Stimulated activated CD4-positive, alpha-beta T cell treated with anti-CD3 and anti-CD28 coated beads, TNF-alpha, amount 100 ng/mL, for 4 hours (primary cell): ENCODE measurements at places on chromosomes 2 and 18.
A peak's percentile ranks its signal among the peaks of the same experiment; 100 is the strongest.

GRCh38 chr2:6921321-6921922, 4.2 kb downstream of the RNF144A start:
- DNase-seq, result no peak

DNA sequence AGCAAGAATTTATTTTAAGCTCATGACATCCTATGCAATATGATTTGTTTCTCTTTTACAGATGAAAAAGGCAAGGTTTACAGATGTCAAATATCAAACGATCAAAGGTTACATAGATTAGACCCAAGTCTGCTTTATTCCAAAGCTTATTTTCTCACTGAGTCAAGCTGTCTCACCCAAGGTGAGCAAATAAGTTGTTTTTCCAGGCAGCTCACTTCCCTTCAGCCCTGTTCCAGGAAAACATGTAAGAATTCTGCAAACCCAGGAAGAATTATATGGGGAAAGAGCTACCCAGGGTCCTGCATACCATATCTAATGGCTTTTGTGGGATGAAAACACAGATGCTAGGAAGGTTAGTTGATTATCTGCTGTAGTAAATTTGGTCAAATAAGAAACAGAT, 57.7 kb upstream of the SCN9A start:
- no peak for DNase-seq

DNA sequence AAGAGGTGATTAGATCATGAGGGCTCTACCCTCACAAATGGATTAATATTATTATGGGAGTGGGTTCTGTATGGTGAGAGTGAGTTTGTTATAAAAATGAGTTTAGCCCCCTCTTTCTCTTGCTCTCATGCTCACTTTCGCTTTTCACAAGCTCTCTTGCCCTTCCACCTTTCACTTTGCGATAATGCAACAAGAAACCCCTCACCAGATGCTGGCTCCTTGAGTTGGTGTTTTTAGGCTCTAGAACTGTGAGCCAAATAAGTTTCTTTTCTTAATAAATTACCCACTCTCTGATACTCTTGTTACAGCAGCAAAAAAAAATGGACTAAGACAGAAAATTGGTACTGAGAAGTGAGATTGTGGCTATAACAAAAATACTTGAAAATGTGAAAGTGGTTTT, 106.5 kb downstream of the EHBP1 start:
- DNase-seq, result no peak

DNA sequence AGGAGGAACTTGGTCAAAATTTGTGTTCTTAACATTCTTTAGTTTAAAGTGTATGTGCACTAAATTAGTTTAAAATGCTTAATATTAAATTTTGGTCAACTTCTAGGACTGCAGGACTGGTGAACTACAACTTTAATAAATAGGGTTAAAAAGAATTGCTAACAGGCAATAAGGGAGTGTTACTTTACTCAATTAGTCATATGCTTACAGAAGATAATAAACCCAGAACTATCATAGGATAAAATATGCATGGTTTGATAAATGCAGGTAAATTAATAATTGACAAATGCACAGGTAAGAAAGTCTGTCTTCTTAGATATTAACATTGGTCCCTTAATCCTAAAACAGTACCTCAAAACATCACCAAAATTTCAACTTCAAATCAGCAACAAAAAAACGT, 20.6 kb downstream of the FARSB start:
- DNase-seq, result no peak

GRCh38 chr2:65411056-65411795, 21.2 kb downstream of the SPRED2 start:
- DNase-seq, result no peak

GRCh38 chr2:235300368-235301201, 193.3 kb upstream of the AGAP1 start:
- no peak for DNase-seq

DNA sequence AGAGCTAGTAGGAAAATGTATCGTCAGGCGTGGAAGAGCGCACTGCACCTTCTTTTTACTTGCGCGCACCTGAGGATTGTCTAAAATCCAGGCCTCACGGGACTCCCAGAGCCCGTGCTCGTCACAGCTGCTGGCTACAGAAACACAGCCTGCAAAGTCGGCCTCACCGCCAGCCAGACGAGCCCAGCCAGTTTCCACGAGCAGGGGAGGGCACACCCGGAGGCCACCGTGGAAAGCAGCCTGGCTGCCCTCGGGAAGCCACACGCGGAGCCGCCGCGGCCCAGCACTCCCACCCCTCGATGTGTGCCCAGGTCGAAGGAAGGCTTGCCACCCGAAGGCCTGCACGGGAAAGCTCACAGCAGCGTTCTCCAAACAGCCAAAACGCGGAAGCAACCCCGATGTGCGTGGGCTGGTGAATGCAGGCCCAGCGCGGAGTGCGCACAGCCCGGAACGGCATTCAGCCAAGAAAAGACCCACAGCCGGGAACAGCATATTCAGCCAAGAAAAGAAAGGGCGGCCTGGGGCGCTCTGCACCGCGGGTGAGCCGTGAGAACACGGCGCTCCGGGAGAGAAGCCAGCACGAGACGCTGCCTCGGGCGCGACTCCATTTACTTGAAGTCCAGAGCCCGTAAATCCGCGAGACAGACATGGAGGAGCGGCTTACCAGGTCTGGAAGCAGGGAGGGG, 53.9 kb upstream of the SALL3 start:
- DNase-seq, result no peak

DNA sequence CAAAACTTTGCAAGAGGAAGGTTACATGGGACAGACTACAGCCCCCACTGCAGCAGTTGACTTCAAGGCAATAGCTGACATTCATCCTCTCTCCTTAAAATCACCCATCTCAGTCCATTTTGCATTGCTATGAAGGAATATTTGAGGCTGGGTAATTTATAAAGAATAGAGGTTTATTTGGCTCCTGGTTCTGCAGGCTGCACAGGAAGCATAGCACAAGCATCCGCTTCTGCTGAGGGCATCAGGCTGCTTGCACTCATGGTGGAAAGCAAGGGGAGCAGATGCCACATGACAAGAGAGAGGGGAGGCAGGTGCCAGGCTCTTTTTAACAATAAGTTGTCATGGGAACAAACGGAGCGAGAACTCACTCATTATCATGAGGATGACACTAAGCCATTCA, 646.0 kb downstream of the ZEB2 start:
- no peak for DNase-seq

GRCh38 chr18:37299471-37300304, 265.9 kb downstream of the CELF4 start:
- no peak for DNase-seq

- DNase-seq, result no peak
Measured at GRCh38 chr2:18475884-18476283, 84.6 kb downstream of the RDH14 start.

DNA sequence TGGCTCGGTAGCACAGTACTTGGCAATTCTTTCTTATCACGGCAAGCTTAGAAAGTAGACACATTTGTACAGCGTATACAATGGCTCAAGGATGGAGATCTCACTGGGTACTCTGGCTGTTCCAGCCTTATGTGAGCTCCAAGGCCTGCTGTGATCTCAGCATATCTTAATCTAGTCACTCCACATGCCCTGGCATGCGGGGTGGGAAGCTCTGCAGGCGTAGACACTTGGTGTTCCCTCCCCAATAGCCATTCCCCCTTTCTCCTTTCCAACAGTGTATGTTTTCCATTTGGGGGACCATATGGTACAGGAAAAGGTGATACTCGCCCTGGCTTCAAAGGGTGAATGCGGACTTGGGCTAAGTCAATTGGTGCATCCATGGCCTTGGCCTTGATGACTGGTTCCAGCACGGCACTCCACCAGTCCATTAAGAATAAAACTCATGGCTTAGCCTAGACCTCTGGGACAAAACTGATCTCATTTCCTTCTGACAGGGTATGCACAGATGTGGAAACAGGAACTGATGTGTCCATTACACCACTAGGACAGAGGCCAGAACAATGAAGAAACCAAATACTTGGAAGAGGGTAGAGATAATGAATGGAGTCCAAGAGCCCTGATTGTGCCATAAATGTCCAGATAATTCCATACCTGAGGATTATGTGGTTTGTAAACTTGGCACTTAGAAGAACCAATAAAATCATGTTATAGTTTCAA, 28.4 kb downstream of the TGIF1 start:
- no peak for DNase-seq

DNA sequence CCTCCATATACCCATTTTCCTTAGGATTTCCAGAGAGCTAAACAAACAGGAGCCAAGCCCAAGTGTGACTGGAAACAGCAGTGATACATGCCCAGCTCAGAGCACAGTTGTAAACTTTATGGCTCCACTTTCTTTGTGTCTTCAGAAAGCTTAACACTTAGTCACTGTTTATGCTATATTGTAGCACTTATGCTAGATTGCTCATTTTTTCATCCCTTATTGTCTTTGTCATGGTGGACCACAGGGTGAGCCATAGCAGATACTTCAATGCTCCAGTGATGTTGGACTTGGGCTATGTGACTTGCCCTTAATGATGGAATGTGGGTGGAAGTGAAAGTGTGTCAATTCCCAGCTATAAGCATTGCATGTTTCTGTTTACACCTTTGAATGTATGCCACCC, 401.6 kb downstream of the METTL4 start:
- no peak for DNase-seq

DNA sequence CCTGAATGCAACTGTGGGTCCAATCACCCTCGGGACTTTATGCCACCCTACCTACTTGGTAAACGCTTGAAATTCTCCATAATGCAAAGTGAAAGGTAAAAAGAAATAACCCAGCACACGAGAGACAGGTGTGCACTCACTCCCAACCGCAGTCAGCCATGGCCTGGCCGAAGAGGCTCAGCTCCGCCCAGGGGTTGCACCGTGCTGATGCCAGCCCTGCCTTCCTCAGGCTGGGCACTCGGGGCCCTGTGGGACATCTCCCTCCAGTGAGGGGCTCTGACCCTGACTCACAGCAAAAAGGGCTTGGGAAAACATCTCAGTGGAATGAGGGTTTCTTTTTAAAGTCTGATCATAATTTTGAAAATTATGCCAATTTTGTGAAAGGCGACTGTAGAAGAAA, 13.3 kb downstream of the SLC66A2 start:
- no peak for DNase-seq

DNA sequence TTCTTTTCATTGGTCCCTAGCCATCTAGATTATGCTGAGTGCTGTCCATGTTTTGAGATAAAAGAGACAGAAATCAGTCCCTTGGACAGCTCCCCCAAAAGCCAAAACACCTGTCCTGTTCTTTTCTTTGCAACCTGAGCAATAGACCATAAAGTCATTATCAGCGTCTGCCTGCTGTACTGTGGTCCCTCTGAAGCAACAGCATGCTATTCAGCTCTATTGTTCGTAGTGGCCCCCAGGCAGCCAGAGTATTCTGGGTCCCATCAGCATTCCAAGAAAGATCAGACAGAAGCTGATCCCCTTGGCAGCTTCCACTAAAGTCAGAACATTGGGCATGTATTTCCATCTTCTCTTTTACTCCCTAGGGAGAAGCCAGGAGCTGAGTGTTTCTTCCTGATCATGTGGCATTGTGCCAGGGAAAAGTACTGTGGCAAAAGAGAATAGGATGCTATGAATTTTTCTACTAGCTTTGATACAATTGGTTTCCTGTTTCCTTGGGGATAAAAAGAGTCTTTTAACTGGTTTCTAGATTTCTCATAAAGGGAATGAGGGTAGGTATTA, 33.6 kb upstream of the ZSWIM2 start:
- no peak for DNase-seq

GRCh38 chr18:71352618-71353017, 1063.8 kb downstream of the SOCS6 start:
- no peak for DNase-seq

GRCh38 chr2:201111096-201111495, 4.9 kb upstream of the CFLAR start:
- no peak for DNase-seq

GRCh38 chr2:47048801-47049480, 106.2 kb downstream of the STPG4 start:
- no peak for DNase-seq

DNA sequence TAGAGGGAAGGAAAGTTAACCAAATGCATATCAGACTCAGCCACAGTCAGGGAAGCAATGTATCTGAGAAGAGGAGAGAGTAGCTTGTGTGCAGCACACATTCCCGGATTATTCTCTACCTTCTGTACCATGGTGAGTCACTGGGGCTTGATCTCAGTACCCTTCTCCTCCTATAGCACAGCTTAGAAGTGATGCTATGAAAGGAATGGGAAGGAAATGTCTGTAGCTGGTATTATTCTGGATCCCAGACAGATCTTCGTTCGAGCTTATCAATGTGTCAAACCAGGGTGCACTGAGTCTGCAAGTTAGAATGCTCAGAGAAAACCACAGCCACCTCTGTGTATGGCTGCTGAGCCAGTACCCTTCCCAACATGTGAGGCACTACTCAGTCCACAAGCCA, 88.0 kb upstream of the NFU1 start:
- DNase-seq, result no peak

- DNase-seq, result no peak
Measured at GRCh38 chr2:135043345-135043744, 3.9 kb downstream of the MAP3K19 start.

DNA sequence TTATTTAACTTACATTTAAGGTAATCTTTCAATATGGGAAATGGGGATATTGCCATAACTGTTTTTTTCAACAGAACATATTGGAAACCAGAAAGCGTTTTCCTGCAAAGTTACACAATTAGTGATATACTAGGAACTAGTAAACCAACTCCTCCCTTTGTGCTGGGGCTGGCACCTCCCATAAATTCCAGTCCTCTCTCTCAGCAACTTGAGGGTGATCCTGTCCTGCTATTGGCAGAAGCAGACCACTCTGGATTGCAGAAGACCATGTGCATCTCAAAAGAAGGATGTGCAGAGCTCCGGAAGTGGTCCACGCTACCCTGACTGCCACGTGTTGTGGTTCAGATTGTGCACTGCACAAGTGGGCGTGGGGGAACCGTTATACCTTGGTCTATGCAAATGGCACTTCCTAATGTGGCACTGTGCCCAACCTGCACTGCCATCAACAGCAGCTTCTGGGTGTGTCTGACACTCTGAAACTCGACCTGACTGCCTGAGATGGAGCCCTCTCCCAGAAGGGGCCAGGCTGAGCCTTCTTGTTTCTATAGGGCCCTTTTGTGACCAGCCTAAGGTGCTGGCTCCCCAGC, 219.2 kb downstream of the ZNF516 start:
- no peak for DNase-seq

- DNase-seq, result peak; percentile 66
Measured at GRCh38 chr18:24075767-24076597, 61.4 kb downstream of the TTC39C start.

DNA sequence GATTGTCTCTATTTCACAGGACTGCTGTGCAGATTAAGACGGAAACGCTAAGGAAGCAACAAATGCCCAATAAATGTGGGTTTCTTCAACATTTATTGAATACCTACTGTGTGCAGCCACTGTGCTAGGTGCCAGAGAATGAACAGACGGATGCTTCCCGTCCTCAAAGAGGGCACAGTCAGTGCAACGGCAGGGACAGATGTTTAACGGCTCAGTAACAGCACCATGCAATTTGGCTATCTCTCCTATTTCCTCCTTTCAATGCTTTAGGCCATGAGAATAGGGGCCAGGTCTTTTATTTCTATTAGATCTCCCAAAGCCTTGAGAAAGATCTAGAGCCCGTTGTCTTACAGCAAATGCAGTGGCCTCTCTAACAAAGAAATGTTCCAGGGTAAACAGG, 7.2 kb downstream of the EDAR start:
- DNase-seq, result no peak
